ENCODE measurements at places on chromosomes 12 and 14.

- DNase-seq: peak; percentile 100
Observed at GRCh38 chr12:1661553-1662335, 29.1 kb upstream of the ADIPOR2 start.

GRCh38 chr14:55328317-55328716, 57.1 kb downstream of the FBXO34 start:
- no peak for DNase-seq

GRCh38 chr14:104299993-104300761, 161.8 kb downstream of the KIF26A start:
- DNase-seq: no peak

DNA sequence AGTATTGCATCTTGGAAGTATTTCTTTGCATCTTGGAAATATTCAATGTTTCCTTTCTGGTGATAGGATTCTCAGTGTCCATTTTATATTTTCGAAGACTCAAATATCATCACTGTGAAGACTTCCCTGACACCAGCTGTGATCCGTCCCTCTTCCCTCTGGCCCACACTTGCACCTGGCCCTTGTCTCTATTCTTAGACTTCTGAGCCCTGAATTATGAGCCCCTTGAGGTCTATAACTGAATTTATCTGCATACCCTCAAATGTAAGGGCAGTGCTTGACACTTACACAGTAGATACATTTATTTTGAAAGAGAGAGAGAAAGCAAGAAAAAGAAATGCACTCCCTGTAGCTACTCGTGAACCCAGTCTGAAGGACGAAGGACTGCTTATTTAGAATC, 376.7 kb downstream of the ZFP36L1 start:
- DNase-seq: no peak

GRCh38 chr12:108211157-108211556, 82.1 kb downstream of the WSCD2 start:
- no peak for DNase-seq

GRCh38 chr12:102970780-102971179, 13.3 kb downstream of the ASCL1 start:
- no peak for DNase-seq

GRCh38 chr12:132352896-132353800, 23.8 kb upstream of the GALNT9 start:
- no peak for DNase-seq

- DNase-seq: no peak
Observed at GRCh38 chr12:124222368-124223245, 72.3 kb upstream of the RFLNA start.

GRCh38 chr14:28407996-28408395, 358.6 kb upstream of the FOXG1 start:
- DNase-seq: no peak

- no peak for DNase-seq
Observed at GRCh38 chr14:57293866-57294837, 25.4 kb downstream of the AP5M1 start.

DNA sequence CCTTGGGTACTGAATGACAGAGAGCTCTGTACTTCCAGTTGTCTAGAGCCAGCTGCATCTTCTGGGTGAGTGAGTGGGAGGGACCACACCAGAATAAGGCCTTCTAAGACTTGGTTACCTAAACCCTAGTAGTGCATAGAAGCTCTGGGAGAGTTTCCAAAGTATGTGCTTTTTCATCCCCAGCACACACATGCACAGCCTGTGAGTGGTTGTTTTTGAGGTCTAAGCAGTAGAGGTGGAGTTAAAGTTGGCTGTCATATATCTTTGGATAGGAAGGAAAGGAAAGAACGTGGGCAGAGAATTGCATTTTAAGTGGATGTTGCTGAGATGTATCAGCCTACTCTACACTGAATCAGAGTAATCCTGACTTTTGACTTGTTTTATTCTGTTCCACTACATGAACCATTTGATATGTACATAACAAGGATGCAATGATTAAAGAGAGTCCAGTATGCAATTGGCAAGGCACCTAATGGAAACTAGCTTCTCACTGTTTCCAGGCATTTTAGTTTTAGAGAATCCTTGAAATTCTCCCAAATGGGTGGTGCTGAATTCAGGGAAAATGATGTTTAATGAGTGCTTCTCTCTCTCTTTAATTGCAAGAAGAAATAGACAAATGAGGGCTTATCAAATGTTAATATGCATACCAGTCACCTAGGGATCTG, 51.8 kb upstream of the PRICKLE1 start:
- no peak for DNase-seq

- peak; percentile 71 for DNase-seq
Observed at GRCh38 chr12:108955225-108955835, 65.5 kb downstream of the SVOP start.

DNA sequence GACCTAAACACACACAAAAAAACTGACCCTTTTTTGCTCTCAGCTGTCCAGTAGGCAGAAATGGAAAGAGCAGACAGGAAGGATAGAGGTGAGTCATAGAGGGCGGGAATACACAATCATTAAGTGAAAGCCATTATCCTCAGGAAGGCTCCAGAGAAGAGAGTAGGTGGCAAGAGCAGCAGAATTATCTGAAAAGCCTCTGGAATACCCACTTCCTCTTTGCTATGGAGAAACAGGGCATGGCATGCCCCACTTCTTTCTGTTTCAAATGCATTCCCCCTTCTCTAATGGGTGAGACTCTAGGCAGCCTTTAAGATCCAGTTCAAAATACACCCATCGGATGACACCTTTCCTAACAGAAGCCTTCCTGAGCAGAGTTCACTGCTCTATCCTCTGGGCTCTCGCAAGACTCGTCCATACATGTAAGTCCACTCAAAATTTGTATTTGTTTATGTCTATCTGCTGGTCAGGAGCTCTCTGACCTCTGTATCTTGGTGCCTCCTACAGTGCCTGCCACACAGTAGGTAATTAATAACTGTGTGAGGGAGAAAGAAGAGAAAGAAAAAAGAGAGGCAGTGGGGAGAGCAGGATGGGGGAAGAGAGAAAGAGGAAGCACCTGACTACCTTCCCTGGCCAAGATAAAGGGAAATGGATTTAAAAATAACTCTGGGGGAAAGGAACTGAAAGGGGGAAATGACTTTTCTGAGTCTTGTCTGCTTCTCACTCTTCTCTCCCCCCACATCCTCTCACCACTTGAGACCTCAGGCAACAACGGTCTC, 8.5 kb downstream of the KLHL33 start:
- DNase-seq: peak; percentile 77

- no peak for DNase-seq
Observed at GRCh38 chr12:128698301-128698972, 125.3 kb downstream of the SLC15A4 start.

- peak; percentile 6 for DNase-seq
Observed at GRCh38 chr14:31387091-31387490, 33.3 kb downstream of the HEATR5A start.

- DNase-seq: no peak
Observed at GRCh38 chr14:48792376-48793024, 793.7 kb downstream of the RPS29 start.

DNA sequence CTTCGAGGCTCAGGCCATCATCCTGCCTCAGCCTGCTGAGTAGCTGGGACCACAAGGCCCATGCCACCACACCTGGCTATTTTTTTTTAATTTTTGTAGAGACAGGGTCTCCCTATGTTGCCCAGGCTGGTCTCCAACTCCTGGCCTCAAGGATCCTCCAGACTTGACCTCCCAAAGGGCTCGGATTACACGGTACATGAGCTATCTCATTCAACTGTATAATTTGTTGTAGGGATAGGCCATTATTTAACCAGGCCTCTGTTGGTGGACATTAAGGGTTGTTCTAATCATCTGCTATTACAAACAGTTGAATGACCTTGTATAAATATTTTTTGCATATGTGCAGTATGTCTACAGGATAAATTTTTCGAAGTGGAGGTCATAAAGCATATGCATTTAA, 9.0 kb downstream of the KIF5A start:
- no peak for DNase-seq

GRCh38 chr12:98483621-98484503, 31.5 kb upstream of the TMPO start:
- no peak for DNase-seq

GRCh38 chr12:66884091-66884490, 205.2 kb upstream of the GRIP1 start:
- no peak for DNase-seq

GRCh38 chr14:73661872-73662271, 17.1 kb downstream of the DNAL1 start:
- no peak for DNase-seq

DNA sequence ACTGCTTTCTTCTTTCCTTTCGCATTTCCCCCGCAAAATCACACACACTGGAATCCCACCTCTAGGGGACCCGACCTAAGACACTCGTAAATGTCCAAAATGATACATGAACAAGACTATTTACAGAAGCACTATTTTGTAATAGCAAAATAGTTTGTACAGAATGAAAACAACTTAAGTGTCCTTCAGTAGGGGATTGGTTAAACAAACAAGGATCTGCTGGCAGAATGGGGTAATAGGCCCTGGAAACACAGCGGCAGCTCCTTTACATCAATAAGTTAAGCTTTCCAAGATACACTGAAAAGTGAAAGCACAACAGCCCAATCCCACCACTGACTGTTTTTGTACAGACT, 48.8 kb downstream of the LTBP2 start:
- no peak for DNase-seq

DNA sequence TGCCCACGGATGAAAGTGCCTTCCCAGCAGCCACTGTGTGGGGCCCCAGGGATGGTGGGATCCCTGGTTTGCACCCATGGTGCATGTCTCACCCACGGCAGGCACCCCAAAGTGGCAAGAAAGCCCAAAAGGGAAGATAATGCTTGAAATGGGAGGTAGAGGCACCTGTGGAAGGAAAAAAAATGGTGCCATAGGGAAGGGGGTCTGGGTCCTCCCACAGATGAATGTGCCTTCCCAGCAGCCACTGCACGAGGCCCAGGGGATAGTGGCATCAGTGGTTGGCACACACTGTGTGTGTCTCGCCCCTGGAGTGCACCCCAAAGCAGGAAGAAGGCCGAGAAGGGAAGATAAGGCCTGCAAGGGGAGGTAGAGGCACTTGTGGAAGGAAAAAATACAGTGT, 264.2 kb downstream of the ALG10 start:
- no peak for DNase-seq

DNA sequence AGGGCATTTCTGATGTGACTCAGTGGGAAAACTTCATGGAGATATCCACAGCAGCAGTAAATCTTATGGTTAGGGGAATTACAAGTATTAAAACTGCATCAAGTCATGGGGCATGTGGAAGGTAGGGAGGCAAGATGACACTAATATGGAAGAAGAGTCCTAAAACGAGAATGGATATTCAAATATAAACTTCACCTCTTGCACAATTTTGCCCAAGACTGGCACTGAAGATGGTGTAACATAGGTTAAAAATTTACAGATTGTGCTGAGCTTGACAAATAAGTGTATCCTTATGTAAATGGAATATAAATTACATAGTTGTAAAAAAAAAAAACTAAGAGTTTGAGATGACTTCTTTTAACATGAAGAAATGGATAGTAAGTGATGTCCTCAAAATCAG, 12.8 kb downstream of the ETFRF1 start:
- no peak for DNase-seq

DNA sequence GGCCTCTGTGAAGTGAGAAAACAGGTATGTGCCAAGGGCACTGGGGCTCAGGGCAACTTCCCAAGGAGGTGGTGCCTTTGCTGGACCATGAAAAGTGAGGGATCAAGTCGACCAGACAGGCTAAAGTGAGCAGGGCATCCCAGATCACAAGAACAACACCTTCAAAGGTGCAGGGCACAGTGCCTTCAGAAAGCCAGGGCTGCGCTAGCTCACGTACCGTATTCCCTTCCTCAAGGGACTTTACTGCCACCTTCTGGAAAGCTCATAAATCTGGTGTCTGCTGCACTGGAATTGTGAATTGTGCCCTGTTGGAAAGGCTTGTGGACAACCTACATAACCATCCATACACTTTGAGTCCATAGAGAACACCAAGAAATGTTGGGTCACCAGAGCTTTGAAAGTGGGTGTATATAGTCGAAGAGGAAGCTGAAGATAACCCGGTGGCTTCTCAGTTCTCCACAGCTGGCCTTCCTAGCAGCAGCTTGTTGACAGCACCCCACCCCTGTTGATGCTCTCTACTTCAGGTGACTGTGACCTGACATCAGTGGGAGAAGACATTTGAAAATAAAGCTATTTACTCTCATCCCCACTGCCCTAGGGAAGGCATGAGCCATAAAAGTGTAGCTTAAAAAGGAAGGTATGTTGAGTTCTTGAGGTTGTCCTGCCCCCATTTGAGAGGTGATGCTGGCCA, 24.5 kb downstream of the FIGNL2 start:
- peak; percentile 71 for DNase-seq

DNA sequence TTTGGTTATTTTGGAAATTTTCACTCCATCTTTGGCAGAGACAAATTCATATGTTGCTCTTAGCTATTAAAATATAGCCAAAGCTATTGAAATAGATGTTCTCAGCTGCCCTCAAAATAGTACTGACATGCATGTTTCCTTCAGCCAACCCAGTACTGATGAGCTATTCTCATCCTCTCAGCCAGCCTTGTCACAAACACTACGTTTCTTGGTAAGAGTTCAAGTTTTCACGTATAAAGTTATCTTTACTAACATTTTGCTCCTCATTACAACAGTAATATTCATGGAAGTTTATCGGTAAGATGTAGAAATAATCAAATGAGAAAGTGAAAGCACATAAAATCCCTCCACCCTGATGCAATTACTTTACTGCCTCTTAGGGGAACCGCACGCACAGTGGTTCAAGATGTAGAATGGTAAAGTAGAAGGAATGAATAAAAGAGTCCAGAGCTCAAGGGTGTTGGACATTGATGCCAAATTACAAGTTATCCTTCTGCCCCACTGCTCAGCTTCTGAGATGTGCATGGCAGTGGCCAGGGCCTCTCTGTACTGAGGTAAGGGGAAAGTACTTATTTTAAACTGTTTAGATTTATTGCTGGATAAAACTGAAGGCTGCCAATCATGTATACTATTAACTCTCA, 20.7 kb downstream of the GCH1 start:
- DNase-seq: peak; percentile 29

DNA sequence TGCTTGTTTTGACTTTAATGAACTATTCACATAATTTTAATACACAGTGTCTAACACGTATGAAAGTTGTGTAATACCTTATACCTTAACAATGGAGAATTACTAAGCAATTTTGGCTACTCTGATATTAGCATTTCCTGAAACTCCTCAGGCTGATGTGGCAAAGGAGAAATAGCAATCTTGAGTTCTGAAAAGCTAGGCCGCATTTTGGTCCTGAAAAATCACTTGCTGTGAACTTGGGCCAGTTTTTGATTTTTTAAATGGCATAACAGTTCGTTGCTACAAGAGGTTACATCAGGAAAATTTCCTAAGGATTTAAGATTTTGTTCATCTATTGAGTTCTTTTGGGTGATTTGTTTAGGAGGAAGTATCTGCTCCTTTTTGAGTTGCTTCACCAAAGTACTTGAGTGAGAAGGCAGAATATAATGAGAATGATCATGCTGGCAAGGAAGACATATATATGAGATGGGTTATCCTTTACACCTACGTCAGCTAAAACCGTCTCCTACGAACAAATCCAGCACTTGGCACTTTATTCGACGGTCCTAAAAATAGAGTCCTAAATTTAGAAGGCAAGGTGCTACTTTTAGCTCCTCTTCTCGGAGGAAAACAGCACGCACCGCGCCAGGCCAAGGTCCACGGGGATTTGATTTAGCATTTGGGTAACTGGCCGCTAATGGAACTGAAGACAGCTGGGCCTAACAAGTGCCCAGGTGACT, 32.2 kb downstream of the MIA2 start:
- no peak for DNase-seq

- no peak for DNase-seq
Observed at GRCh38 chr12:32264961-32265360, 134.4 kb upstream of the FGD4 start.

- DNase-seq: peak; percentile 85
Observed at GRCh38 chr14:62443796-62444195, 601.5 kb downstream of the KCNH5 start.

GRCh38 chr12:94326727-94327126, 132.9 kb downstream of the CEP83 start:
- no peak for DNase-seq

GRCh38 chr14:103998027-103998426, 55.7 kb upstream of the RD3L start:
- no peak for DNase-seq
